ENCODE measurements at places on chromosomes 7 and 10.

DNA sequence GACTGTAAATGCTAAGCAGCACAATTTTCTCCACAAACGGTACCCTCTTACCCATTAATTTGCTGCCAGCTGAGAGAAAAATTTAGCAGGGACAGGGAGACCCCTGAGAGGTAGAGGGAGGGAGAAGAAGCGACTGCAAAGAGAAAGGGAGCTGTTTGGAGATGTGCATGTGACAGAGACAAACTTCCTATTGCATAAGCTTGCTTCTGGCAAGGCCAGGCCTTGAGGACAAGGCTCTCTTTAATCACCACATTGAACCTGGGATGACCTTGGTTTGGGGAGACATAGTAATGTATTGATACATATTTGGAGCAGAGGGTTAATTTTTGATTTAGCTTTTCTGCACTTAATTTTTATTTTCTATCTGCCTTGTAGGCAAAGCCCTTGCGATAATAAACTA lies 31.1 kb upstream of the HIBADH start:
- no peak for DNase-seq

DNA sequence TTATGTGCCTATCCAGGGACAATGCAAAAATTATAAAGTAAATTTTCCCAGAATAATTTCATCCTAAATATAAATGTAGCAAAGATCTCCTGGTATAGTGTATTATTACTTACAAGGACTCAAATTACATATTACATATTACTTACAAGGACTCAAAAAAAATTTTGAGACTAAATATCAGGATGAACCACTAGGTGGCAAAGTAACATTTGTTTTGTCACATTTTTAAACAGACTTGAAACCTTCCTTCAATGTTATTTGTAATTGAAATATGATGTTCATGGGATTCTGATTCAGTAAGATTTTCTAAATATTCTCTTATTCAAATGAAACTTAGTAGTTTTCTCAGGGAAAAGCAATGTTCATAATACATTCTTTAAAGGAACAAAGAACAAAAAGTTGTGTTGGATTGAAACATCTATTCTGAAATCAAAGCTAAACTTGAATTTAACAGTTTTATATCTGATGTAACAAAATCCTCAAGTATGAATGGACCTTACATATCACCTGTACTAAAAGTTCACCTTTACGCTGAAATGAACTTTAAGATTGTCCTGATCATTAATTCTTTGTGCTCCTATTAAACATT lies 74.3 kb upstream of the GNAI1 start:
- no peak for DNase-seq

DNA sequence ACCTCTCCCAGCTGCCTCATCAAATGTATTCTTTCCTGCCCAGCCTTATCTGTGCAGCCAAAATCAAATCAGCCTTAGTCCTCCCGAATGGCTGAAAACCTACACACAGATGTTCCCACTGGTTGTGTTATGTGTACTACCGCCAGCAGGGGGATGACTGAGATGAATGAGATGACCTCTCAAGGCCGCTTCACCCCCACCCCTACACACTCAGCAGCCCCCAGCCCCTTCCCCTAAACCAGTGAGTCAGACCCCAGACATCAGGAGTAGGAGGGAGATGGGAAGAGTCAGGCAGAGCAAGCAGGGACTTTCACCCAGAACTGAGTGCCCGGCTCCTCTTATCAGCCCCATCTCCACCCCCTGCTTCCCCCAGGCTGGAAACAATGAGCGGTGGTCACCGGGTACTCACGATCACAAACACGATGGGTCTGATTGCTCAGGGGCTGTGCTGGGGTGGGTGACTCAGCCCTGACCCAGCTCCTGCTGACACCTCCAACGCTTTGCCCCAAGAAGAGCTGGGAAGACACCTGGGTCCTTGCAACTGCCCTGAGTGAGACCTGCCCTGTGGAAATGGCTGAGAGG lies 6.5 kb upstream of the C10orf105 start:
- no peak for DNase-seq

GRCh38 chr7:2896131-2896530 lies 52.0 kb upstream of the GNA12 start:
- DNase-seq = no peak

Data from stimulated activated CD8-positive, alpha-beta memory T cell treated with anti-CD3 and anti-CD28 coated beads, Interleukin-7, amount 100 ng/mL, for 1 hour (primary cell).